EH (cell line): ENCODE measurements at places on chromosomes 16 and 17.

GRCh38 chr16:74720579-74720978 is 19.9 kb upstream of the MLKL start:
- DNase-seq = no peak

DNA sequence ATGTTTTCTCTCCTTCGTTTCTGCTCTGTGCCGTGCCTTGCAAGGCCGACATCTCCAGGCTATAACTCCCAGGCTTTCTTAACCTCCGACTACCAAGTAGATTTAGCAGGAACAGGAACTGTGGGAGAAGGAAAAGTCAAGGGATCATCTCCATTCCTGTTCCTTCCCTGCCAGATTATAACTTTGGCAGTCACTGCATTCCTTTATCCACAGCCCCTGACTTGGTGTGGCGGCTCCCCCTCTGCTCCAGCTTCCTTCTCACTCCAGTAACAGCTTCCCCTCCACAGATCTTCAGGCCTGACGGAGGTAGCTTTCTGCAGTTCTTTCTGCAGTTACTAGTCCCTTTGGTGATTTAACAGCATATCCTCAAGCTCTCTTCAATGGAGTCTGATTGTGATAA is 234.6 kb upstream of the MON1B start:
- DNase-seq = no peak

- DNase-seq = no peak
These were observed 139.9 kb upstream of the CACNG3 start for GRCh38 chr16:24116046-24116776.

DNA sequence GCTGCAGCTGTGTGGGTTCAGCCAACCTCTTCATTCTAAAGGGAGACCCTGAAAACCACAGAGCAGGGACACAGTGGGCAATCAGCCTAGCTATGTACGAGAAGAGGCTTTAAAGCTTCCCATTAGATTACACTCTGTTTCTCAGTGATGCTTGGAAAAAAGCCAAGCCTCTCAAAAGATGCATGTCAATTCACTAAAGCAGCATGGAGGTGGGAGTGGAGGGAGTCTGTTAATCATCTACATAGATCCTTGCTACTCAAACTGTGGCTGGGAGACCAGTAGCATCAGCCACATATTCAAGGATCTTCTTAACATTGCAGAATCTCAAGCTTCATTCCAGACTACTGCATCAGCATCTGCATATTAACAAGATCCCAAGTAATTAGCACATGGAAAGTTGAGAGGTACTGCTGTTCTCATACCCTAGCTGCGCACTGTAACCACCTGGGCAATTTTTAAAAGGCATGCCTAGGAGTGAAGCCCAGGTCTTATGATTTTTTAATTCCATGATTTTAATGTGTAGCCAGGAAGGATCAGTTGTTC is 305.9 kb downstream of the PMP22 start:
- no peak for DNase-seq

DNA sequence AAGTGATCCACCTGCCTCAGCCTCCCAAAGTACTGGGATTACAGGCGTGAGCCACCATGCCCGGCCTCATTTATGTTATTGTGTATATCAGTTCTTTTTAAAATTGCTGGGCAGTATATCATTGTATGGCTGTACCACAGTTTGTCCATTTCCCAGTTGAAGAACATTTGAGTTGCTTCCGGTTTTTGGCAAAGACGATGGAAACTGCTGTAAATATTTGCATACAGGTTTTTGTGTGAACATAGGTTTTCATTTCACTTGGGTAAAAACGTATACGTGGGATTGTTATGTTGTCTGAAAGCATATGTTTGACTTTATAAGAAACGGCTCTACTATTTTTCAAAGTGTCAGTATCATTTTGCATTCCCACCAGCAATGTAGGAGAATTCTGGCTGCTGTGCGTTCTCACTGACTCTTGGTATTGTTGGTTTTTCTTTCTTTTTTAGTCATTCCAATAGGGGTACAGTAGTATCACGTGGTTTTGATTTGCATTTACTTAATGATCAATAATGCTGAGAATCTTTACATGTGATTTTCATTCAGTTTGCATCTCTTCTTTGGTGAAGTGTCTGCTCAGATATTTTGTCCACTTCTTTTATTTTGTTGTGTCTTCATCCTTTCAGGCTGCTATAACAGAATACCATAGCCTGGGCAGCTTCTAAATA is 63.2 kb upstream of the GOT2 start:
- no peak for DNase-seq

- DNase-seq = peak; percentile 36
These were observed 29.1 kb downstream of the AKAP1 start for GRCh38 chr17:57114085-57114673.

DNA sequence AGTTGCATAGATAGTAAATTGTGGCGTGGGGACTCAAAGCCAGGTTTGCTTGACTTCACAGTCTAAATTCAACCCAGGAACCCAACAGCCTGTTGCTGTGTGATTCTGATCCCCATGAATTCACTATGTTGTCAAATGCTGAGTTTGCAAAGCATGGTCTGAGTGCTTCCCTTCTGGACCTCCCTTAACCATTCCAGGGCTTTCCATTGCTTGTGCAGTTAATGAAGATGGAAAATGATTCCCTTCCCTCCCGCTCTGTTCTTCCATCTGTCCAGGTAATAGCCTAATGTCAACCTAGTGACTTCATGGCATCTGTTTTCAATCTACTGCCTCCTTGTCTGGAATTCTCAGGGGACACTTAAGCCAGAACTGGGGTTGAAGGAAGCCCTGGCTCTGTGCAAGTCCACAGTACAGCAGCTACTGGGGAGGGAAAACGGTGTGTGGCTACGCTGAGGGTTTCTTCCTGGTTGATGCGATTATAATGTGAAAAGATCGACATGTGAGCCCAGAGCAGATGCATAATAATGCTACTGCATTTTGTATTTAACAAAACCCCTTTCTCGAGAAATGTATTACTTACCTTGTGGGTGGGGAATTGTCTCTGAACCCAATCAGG is 206.7 kb downstream of the CDH13 start:
- no peak for DNase-seq

- no peak for DNase-seq
These were observed 25.6 kb downstream of the RAP1GAP2 start for GRCh38 chr17:2821868-2822267.
